Posterior vena cava (tissue), 2 donors: ENCODE measurements at places on chromosomes 1 and 21. TPM values are rescaled to one million over a fixed set of nuclear protein-coding genes. Genes with fewer than 3 reads are reported as not detected.

GJC2 gene
- total RNA-seq: 8.2 TPM

- DNase-seq: no peak
Observed at GRCh38 chr1:92752719-92753118, 32.2 kb downstream of the EVI5 start.

CRP gene
- total RNA-seq: 0.33 TPM

SH2D2A gene
- total RNA-seq: 3.2 TPM

- DNase-seq: no peak
Observed at GRCh38 chr1:162230096-162230495, 146.6 kb downstream of the SPATA46 start.

DNA sequence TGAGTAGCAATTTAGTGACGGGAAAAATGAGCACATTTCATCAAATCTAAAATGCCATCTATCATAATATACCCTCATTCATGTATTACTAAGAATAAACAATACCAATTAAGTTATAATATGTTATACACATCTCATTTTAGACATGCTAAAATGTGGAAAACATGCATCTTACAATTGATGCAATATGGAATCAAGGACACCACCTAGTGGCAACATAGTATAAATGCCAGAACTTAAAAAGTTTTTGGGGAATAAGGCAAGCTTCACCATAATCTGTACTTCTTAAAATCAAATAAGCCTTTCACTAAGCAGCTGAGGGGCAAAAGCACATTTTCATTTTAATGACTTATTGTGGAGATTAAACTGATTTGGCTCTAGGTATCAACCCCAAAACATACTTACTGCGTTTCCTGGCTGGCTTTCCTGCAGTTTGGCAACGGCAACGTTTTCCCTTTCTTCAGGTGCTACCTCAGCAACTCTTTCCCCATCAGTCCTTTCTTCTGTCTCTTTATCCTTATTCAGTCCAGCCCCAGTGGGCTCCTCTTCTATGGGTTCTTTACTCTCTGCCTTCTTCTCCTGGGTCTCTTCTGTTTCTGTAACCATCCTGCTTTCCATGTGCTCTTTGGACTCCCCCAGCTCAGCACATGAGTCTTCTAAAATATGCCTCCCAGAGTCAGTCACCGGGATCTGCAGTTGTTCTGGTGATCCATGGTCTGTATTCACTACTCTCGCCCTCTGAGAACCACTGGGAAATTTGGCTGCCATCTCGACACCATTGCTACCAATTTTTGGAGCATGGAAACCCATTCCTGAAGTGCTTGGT, 11.4 kb downstream of the SDE2 start:
- DNase-seq: no peak

DNA sequence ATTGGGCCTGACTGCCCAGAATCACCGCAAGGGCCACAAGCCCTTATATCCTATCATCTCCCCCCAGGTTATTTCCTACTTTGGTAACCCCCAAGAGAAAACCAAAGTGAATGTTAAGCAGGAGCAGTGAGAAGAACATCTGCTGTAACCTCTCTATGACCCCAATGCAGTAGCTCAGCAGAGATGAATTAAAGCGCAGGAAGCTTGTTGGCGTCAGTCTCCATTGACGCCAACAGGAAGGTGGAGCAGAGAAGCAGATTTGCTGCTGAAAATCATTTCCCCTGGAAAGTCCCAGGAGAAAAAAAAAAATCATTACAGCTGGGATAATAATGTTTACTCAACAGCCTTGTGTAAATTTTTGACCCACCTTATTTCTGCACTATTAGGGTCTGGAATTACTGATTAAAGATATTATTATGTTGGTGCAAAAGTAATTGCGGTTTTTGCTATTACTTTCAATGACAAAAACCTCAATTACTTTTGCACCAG, 33.2 kb upstream of the FAM163A start:
- DNase-seq: no peak

- DNase-seq: no peak
Observed at GRCh38 chr1:103547840-103548239, 22.3 kb downstream of the RNPC3 start.

- no peak for DNase-seq
Observed at GRCh38 chr1:224795591-224795990, 133.9 kb upstream of the DNAH14 start.

S100A7 gene
- total RNA-seq: not detected

DNA sequence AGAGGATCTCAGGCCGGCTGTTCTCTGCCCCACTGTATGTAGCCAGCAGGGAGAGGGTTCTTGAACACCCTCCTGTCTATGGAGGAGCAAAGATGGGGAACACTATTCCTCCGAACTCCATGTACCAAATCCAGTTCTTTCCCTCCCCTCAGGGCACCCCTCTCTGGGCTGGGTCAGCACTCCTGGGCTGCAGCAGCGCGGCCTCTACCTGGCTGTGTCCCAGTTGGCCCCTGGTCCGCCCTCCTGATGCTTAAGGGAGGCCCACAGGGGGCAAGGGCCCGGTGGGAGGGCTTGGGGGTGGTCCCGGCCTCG, 471 bp upstream of the ADPRS start:
- no peak for DNase-seq

GRCh38 chr1:175089136-175089718, 21.6 kb downstream of the TNN start:
- no peak for DNase-seq

PAX7 gene
- total RNA-seq: not detected

GRCh38 chr1:232431748-232432147, 198.2 kb downstream of the SIPA1L2 start:
- DNase-seq: no peak

TATDN3 gene
- total RNA-seq: 12.2 TPM

DNA sequence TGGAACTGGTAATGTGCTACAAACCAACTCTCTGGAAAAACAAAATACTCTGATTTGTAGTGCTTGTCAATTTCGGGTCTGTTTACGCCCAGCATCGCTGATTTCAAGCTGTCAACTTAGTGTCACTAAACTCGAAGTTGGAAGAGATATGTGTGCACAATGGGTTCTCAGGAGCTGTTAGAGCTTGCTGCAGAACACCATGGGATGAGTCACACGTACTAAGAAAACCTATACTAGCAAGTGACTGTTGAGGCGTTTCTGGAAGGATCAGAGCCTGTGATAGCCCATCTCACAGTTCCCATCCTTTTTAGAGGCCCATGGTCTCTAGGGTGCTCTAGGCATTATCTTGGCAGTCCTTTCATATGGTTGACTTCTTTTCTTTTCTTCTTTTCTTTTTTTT, 14.3 kb downstream of the GMEB1 start:
- DNase-seq: no peak

TMCO1 gene
- 50.0 TPM for total RNA-seq
